Activated CD8-positive, alpha-beta T cell treated with anti-CD3 and anti-CD28 coated beads for 36 hours (primary cell): ENCODE measurements at places on chromosomes 5 and 9. TPM values are rescaled to one million over a fixed set of nuclear protein-coding genes. Genes with fewer than 3 reads are reported as not detected.

UCK1 gene
- total RNA-seq: 16.7 TPM

FOXI1 gene
- total RNA-seq: not detected

ERBIN gene
- total RNA-seq: 35.1 TPM

PKD2L2 gene
- total RNA-seq: not detected

CDC25C gene
- total RNA-seq: 14.6 TPM

SCGB3A2 gene
- total RNA-seq: not detected

UBE2D2 gene
- 253 TPM for total RNA-seq

KIF12 gene
- not detected for total RNA-seq

EMB gene
- total RNA-seq: 67.1 TPM

CCDC183 gene
- 0.34 TPM for total RNA-seq

ADCY2 gene
- total RNA-seq: not detected

NELFB gene
- total RNA-seq: 54.3 TPM

PCDHA11 gene
- not detected for total RNA-seq

GRCh38 chr9:79812507-79813257 is 240.9 kb downstream of the TLE4 start:
- DNase-seq: peak; percentile 61

GRCh38 chr5:151812757-151813309 is 41.1 kb downstream of the G3BP1 start:
- DNase-seq: no peak

DNA sequence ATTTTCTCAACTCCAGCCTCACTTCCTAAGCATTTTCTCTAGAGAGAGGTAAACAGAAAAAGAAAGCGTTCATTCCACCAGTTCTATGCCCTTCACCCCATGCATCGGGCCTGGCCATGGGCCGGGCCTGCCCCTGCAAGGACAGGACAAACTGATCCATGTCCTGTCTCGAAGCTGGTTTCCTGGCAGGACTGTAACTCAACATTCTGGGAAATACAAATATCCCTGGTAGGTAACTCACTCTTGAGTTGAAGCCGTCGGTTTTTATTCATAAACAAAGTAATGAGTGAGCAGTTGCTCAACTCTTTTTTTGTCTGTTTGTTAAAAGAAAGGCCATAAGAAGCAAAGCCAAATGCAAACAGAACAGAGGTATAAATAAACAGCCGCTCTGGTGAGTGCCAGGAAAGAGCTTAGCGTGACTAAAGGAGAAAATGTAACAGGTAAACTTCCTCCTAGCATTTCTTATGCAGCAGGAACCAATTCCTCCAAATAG is 64.4 kb upstream of the DNAH5 start:
- no peak for DNase-seq

DNA sequence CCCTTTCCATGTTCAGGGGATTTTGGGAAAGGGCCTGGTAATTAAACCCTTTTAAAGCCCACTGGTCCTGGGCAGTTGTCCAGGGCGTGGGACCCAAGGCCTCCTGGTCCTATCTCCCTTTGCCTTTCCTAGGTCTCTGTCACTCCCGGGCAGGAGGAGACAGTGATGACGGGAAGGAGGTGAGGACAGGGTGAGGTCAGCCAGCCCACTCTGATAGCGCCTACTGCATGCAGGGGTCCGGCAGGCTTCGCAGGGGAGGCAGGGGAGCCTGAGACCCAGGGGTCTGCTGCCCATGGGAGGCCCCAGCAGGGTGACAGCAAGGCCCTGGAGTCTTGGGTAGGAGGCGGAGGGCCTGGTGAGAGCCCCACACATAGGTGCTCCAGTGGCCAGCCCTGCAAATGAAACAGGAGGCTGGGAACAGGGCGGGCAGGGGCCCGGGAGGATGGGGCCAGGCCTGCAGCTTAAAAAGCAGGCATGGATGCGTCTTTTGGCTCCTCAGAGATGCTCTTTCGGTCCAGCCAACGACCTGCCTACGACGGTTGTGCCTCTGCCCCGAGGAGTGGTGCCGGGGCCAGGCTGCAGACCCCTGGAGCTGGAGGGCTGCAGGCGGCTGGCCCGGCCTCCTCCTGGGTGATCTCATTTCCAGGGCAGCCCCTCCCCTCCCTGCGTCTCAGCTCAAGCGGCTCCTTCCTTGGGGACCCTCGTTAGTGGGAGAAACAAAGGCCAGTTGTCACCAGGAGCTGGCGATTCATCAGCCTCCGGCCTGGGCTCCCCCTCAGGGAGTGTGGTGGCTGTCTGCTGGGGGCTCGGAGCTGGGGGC is 6.7 kb upstream of the RXRA start:
- DNase-seq: no peak

- DNase-seq: no peak
These were observed 51.3 kb downstream of the SNX24 start for GRCh38 chr5:122896598-122897282.

- no peak for DNase-seq
These were observed 60.4 kb upstream of the TMED7 start for GRCh38 chr5:115686051-115686737.

DNA sequence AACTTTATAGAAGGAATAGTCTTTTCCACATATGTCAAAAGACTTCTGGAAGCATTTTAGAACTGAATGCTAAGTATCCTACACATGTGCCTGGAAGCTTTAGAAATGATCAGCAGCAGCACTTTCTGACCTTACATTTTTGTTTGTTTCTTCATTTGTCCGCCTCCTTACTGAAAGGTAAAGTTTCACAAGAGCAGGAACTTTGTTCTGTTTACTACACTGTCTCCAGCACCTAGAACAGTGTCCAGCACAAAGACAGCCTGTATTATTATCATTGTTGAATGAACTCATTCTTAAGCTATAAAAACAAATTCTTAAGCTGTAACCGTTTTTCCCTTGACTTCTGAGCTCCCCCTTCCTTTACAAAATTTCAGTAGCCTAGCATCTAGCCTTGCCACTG is 14.8 kb downstream of the PIP5K1B start:
- no peak for DNase-seq

- DNase-seq: peak; percentile 69
These were observed 17.7 kb upstream of the UBAC1 start for GRCh38 chr9:135978642-135979546.

GRCh38 chr9:3957306-3957705 is 342.6 kb downstream of the GLIS3 start:
- DNase-seq: no peak

GRCh38 chr9:125747053-125747764 is at the start of gene PBX3:
PBX3 (plus strand) TSS chr9:125747373.
- peak; percentile 41 for DNase-seq

GRCh38 chr5:113675166-113675565 is 161.7 kb downstream of the YTHDC2 start:
- DNase-seq: no peak

- no peak for DNase-seq
These were observed 166.1 kb upstream of the MOCS2 start for GRCh38 chr5:53275666-53276065.

GRCh38 chr9:98977813-98978212 is 34.1 kb downstream of the COL15A1 start:
- no peak for DNase-seq

DNA sequence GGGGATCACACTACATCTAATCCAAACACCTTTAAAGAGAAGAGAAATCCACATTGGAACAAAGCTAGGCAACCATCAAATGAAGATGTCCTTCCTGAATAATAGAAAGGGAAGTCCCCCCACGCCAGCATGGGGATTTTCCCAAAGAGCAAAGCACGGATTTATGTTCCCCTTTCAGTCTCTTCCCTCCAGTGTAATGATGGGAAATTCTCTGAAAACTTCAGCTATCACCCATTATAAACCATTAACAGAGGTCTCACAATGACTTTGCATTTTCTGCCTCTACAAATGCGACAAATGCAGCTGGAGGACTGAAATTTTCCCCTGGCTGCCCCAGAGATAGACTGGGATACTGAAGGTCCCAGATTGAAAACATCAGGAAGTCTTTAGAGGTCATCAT is 368.7 kb downstream of the EFNA5 start:
- no peak for DNase-seq

DNA sequence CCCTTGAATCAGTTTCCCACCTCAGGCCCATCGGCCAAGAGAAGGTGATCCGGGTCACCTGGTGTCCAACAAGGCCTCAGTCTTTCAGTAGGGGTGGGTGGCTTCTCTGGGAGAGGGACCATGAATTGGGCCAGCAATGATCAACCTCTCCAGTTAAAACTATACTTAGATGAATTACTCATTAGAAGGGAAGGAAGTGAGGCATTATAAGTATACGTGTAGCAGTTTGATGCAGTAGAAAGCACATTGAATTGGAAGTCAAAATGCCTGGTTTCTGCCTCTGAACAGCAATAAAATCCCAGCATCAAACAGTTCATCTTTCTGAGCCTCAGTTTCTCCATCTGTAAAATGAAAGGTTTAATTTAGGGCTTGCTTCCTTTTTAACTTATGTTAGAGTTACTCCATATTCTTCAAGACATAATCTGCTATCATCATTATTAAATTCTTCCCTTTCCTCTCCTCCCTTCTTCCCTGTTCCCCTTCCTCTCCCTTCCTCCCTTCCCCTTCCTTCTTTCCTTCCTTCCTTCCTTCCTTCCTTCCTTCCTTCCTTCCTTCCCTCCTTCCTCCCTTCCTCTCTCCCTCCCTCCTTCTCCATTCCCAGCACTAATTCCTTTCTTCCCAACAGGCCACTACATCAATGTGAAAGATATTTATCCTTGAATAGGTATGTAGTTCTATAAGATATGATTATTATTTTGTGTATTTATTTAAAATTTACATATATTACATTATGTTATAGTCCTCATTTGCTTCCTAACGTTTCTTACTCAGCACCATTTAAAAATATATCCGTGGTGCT is 18.6 kb upstream of the TMEM174 start:
- DNase-seq: no peak

DNA sequence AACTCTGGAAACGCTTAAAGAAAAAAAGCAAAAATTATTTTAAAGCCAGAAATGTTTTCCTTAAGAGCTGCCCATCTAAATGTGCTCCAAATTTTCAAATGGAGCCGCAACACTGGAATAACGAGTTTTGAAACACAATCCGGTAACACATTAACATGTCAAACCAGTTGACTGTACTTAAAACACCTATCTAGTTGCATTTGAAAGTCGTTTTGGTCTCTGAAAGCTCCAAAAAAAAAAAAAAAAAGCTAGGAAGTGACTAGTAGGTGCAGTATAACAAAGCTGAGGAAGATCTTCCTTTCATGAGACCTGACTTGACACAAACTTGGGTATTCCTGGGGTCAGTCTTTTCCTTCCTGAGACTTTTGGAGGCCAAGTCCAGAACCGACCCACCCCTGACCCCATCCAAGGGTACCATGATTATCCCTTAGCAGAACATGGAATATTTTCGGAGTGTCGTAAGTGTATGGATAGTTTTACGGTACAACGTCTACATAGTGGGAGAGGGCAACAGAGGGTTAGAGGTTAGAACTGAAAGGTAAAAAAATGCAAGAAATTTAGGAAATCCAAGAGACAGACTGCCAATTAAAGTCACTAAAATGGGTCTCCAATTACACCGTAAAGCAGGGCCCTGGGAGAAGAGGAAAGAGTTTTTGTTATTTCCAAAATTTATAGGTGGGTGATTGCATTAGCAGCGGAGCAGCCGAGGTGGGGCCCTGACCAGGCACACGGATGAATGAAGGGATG is 812 bp downstream of the CETN3 start:
- no peak for DNase-seq

- DNase-seq: no peak
These were observed 325.8 kb upstream of the CDH6 start for GRCh38 chr5:30867711-30868110.
